ENCODE measurements at places on chromosomes 16 and 17. TPM values are rescaled to one million over a fixed set of nuclear protein-coding genes. Genes with fewer than 3 reads are reported as not detected.

- no peak overlapping the region for H3K4me3 ChIP-seq
- no peaks in the 10 kb centered on the region for H3K36me3 ChIP-seq
- no peaks in the 10 kb centered on the region for H3K4me1 ChIP-seq
- DNase-seq: no peak
These were observed 126.2 kb upstream of the WSCD1 start for GRCh38 chr17:5943982-5944381.

The TUBB3 gene
- total RNA-seq: 273 TPM

The MYH1 gene
- 0.46 TPM for total RNA-seq

- H3K27me3 ChIP-seq: no peaks in the 10 kb centered on the region
- H3K4me3 ChIP-seq: no peak overlapping the region
- no peaks in the 10 kb centered on the region for H3K4me1 ChIP-seq
- H3K36me3 ChIP-seq: no peaks in the 10 kb centered on the region
- no peak overlapping the region for H3K27ac ChIP-seq
These were observed 163.8 kb upstream of the TBX2 start for GRCh38 chr17:61235827-61236197.

DNA sequence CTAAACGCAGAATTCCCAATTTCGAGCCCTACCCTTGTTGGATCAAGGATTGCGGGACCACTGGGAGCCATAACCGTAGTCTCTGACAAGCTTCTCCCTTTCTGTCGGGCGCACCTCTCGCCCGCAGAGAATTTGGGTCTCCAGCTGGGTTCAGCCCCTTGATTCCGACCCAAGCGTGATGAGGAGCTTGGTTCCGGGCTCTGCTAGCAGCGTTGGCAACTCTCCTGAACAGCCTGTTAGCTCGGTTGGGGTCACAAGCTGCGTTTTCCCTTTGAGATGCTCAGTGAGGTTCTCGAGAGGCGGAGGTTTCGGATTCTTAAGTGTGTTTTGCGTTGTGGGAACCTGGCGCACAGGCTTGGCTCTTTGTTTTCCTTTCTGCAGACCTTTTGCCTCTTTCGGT is 655 bp downstream of the ATXN1L start:
- DNase-seq: no peak
- H3K27ac ChIP-seq: peak overlapping the region; percentile 87
- peaks cover 31% of the 10 kb centered on the region for H3K36me3 ChIP-seq
- no peaks in the 10 kb centered on the region for H3K27me3 ChIP-seq

The KRT32 gene
- not detected for total RNA-seq

DNA sequence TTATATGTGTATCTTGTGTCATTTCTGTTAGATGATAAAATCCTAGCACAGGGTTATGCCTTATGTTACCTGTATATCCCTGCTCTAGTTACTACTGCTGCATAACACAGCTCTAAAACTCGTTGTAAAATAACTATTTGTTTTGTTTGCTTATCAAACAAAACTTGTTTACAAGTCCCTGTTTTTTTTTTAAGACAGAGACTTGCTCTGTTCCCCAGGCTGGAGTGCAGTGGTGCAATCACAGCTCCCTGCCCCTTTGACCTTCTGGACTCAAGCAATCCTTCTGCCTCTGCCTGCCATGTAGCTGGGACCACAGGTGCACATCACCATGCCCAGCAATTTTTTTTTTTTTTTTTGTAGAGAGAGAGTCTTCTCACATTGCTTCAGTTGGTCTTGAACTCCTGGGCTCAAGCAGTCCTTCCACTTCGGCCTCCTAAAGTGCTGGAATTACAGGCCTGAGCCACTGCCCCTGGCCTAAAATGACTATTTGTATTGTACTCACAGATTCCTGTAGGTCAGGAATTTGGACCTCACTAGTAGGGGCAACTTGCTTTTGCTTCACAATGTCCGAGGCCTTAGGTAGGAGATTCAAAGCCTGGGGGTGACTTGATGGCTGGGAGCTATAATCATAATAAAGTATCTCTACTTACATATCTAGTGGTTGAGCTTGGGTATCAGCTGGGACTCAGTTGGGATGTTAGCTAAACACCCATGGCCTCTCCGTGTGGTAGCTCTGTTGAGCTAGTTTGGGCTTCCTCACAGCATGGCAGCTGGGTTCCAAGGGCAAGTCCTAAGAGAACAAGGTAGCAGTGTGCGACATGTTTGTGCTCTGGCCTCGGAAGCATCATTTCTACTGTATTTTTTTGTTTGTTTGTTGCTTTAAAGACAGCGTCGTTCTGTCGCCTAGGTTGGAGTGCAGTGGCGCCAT is 12.6 kb downstream of the DUSP14 start:
- no peaks in the 10 kb centered on the region for H3K4me1 ChIP-seq
- no peaks in the 10 kb centered on the region for H3K36me3 ChIP-seq
- DNase-seq: no peak
- H3K27me3 ChIP-seq: no peaks in the 10 kb centered on the region
- no peak overlapping the region for H3K4me3 ChIP-seq

DNA sequence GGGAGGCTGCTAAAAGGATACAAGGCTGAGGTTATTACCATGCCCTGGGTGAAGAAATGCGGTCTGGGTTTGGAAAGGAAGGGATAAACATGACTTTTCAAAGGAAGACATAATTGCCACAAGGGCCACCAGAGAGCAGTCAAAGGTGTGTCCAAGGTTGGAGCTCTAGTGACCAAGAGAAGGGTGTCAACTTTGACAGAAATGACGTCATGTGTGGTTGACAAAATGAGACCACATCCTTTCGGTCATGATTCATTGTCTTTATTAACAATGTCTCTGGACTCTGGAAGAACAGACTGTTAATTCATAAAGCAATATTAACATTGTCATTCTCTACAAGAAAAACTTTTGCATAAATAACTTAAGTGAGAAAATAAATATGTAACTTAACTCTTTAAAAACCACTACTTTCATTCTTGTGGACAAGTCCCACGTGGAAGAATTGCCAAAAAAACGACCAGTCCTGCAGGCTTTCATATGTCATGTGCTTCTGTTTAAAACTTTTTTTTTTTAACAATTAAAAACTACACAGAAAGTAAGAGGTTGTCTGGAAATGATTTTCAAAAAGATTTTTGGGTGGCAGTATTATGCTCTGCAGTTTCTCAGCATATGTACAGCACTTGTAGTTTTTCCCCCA is 5.0 kb downstream of the SOST start:
- no peaks in the 10 kb centered on the region for H3K27me3 ChIP-seq
- H3K36me3 ChIP-seq: no peaks in the 10 kb centered on the region
- DNase-seq: no peak
- H3K4me1 ChIP-seq: no peaks in the 10 kb centered on the region

The IKZF3 gene
- total RNA-seq: not detected

- H3K27me3 ChIP-seq: no peaks in the 10 kb centered on the region
- no peaks in the 10 kb centered on the region for H3K36me3 ChIP-seq
- no peaks in the 10 kb centered on the region for H3K4me1 ChIP-seq
- no peak for DNase-seq
- no peak overlapping the region for H3K4me3 ChIP-seq
These were observed 351 bp downstream of the MYL4 start for GRCh38 chr17:47209499-47209898.

- H3K27me3 ChIP-seq: no peaks in the 10 kb centered on the region
- no peak for DNase-seq
- H3K4me1 ChIP-seq: no peaks in the 10 kb centered on the region
These were observed 109.8 kb downstream of the SDR42E1 start for GRCh38 chr16:81901484-81901883.

GRCh38 chr16:21996923-21997696 is 3.8 kb downstream of the PDZD9 start:
- DNase-seq: no peak
- H3K4me3 ChIP-seq: no peak overlapping the region
- H3K27me3 ChIP-seq: no peaks in the 10 kb centered on the region
- H3K27ac ChIP-seq: no peak overlapping the region

The NAGS gene
- 0.50 TPM for total RNA-seq

- no peak overlapping the region for H3K27ac ChIP-seq
- no peaks in the 10 kb centered on the region for H3K36me3 ChIP-seq
- no peak overlapping the region for H3K4me3 ChIP-seq
- DNase-seq: no peak
- H3K4me1 ChIP-seq: no peaks in the 10 kb centered on the region
- H3K27me3 ChIP-seq: no peaks in the 10 kb centered on the region
These were observed 6.3 kb upstream of the PRKAR1A start for GRCh38 chr17:68505951-68506350.

The TP53TG3 gene
- total RNA-seq: not detected

The PLCG2 gene
- total RNA-seq: 5.6 TPM

DNA sequence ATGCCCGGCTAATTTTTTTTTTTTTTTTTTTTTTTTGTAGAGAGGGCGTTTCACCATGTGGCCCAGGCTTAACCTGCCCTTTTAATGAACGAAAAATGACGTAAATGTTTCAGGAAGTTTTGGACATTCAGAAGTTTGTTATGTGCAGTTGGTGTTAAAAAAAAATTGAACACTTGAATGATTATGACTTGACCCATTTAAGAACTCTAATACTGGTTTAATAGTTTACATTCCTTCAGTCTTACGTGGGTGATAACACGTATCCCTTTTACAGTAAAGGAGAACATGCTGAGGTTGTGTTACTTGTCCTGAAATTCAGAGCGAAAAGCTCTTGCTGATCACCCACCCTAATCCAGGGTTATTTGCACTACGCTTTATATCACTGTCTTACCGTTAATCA is 1.7 kb downstream of the MLYCD start:
- peaks cover 4% of the 10 kb centered on the region for H3K27me3 ChIP-seq
- H3K36me3 ChIP-seq: no peaks in the 10 kb centered on the region
- H3K4me3 ChIP-seq: no peak overlapping the region
- DNase-seq: no peak

DNA sequence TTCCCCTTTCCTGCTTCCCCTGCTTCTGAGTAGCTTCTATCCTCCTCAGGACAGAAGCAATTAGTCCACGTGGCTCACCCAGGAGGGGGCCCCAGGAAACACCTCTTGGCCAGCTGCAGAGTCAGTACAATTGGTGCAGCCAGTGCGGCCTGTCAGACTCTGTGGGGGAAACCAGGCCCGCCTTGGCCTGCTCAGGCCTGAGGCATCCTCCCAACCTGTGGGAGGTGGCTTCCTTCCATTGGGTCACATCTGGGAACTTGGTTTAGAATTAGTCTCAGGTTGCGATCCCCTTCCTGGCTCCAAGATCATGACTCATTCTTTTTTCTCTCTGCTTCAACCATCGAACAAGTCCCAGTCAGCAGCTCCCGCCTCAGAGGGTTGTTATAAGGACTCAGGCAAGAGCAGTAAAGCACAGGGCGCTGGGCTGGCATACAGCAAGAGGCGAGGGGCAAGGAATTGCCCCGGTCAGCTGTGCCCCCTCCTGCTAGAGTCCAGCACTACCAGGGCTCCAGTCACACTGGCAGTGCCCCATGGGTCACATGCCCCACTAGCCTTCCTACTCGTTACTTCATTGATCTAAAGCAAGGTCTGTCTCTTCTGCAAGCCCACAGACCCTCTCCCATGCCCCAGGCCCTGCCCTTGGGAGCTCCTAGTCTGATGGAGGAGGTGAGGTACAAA is 8.1 kb upstream of the EPX start:
- H3K36me3 ChIP-seq: no peaks in the 10 kb centered on the region
- peaks cover 4% of the 10 kb centered on the region for H3K27me3 ChIP-seq
- peaks cover 3% of the 10 kb centered on the region for H3K4me1 ChIP-seq

DNA sequence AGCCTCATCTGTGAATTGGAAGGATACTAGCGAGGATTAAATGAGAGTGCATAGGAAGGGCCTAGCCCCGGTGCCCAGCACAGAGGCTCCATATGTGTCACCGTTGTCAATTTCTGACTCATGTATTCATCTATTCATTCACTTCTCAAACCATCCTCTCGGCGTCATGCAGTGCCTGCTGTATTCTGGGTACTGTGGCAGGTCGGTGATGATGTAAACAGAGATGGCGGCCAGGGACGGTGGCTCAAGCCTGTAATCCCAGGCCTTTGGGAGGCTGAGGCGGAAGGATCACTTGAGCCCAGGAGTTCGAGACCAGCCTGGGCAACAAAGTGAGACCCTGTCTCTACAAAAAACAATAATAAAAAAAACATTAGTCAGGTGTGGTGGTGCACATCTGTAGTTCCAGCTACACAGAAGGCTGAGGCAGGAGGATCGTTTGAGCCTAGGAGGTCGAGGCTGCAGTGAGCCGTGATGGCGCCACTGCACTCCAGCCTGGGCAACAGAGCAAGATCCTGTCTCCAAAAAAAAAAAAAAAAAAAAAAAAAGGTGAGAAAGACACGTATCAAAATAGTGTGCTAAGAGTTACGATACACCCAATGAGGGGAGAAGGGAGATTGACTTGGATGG is 4.3 kb upstream of the PPP1R1B start:
- H3K27ac ChIP-seq: no peak overlapping the region
- no peaks in the 10 kb centered on the region for H3K27me3 ChIP-seq
- H3K4me3 ChIP-seq: no peak overlapping the region
- no peak for DNase-seq

- H3K27me3 ChIP-seq: no peaks in the 10 kb centered on the region
- no peaks in the 10 kb centered on the region for H3K4me1 ChIP-seq
- no peak overlapping the region for H3K27ac ChIP-seq
- H3K36me3 ChIP-seq: no peaks in the 10 kb centered on the region
These were observed 128.7 kb downstream of the RPTOR start for GRCh38 chr17:80673152-80673920.

GRCh38 chr17:52827526-52827925 is 669.0 kb upstream of the CA10 start:
- H3K4me1 ChIP-seq: no peaks in the 10 kb centered on the region

The PYDC1 gene
- total RNA-seq: not detected

- no peak for DNase-seq
- H3K27ac ChIP-seq: no peak overlapping the region
- H3K4me1 ChIP-seq: no peaks in the 10 kb centered on the region
These were observed 87.0 kb upstream of the FBXO47 start for GRCh38 chr17:39054111-39054645.

The ZNF75A gene
- 44.5 TPM for total RNA-seq

The ZFPM1 gene
- total RNA-seq: 5.6 TPM

The G6PC1 gene
- not detected for total RNA-seq

- no peak for DNase-seq
- no peak overlapping the region for H3K4me3 ChIP-seq
- no peak overlapping the region for H3K27ac ChIP-seq
These were observed 158.6 kb upstream of the ZNF267 start for GRCh38 chr16:31714903-31715504.

GRCh38 chr17:43808076-43808475 is 24.9 kb downstream of the MPP3 start:
- no peaks in the 10 kb centered on the region for H3K36me3 ChIP-seq
- no peak overlapping the region for H3K27ac ChIP-seq

GRCh38 chr16:6861135-6861814 is 471.4 kb upstream of the RBFOX1 start:
- H3K36me3 ChIP-seq: no peaks in the 10 kb centered on the region
- no peaks in the 10 kb centered on the region for H3K27me3 ChIP-seq
- no peak for DNase-seq
- H3K27ac ChIP-seq: no peak overlapping the region

- no peaks in the 10 kb centered on the region for H3K36me3 ChIP-seq
- peaks cover 76% of the 10 kb centered on the region for H3K4me1 ChIP-seq
- H3K27ac ChIP-seq: peak overlapping the region; percentile 25
- no peaks in the 10 kb centered on the region for H3K27me3 ChIP-seq
- DNase-seq: no peak
- H3K4me3 ChIP-seq: no peak overlapping the region
These were observed 290.3 kb downstream of the SOX9 start for GRCh38 chr17:72411124-72411563.

GRCh38 chr16:85537795-85538401 is 75.2 kb upstream of the GSE1 start:
- H3K27me3 ChIP-seq: no peaks in the 10 kb centered on the region
- H3K27ac ChIP-seq: no peak overlapping the region

The GPR139 gene
- not detected for total RNA-seq

Data from A673 (cell line).